ENCODE measurements at places on chromosomes 3 and 15.

- no peak for DNase-seq
These were observed 5.1 kb upstream of the CCR1 start for GRCh38 chr3:46213201-46213600.

GRCh38 chr15:65937054-65937453, 67.8 kb downstream of the RAB11A start:
- DNase-seq, result no peak

- DNase-seq, result no peak
These were observed 89.7 kb upstream of the FGF12 start for GRCh38 chr3:192817053-192817452.

DNA sequence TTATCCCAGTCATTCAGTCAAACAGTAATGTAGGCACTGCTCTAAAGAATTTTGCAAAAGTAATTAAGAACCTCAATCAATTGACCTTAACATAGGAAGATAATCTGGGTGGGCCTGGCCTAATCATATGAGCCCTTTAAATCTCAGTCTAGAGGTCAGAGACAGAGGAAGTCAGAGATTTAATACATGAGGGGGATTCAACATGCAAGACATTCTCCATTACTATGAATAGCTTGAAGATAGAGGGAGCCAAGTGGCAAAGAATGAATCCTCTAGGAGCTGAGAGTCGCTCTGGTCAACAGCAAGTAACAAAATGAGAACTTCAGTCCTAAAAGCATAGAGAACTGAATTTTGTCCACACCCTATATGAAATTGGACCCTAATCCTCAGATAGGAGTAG, 39.0 kb upstream of the MBNL1 start:
- DNase-seq, result no peak

DNA sequence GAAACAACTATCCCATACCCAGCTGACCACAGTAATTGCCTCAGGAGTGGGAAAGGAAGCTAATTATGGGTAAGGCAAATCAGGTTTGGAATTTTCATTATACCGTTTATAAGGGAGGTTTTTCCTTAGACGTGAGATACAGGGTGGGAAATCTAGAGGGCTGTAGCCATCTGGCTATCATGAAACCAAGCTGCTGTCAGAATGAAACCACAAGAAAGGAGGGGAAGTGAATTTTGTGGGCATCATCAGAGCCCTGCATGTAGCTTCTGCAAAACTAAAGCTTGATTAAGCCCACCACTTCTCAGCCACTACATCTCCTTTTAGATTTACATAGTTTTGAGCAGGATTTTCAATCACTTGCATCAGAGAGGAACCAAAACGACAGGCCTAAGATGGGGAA, 893.5 kb downstream of the TUSC7 start:
- DNase-seq, result no peak

GRCh38 chr15:57728436-57728835, 21.9 kb downstream of the POLR2M start:
- no peak for DNase-seq

- DNase-seq, result no peak
These were observed 121.4 kb upstream of the RARB start for GRCh38 chr3:25306705-25307104.

DNA sequence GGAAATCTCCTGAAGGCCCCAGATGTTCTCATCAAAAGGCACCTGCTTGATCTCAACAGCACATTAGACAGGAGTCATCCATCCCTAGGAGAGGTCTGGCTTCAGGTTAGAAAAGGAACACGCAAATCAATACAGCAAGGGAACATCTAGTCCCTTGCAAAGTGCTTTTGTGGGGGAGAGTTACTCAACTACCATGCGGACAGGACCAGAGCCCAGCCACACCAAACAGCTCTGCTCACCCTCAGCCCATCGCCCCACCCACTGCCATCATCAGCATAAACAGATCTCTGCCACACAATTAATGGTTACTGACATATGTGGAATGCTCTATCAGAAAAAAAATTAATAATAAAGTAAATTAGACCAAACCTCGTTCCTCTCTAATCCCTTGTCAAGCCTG, 85.6 kb downstream of the MYLK start:
- no peak for DNase-seq

- no peak for DNase-seq
These were observed 61.6 kb upstream of the EIF1B start for GRCh38 chr3:40247714-40248454.

- DNase-seq, result no peak
These were observed 83.8 kb downstream of the CLASP2 start for GRCh38 chr3:33634262-33634661.

- no peak for DNase-seq
These were observed 224.8 kb upstream of the BHLHE40 start for GRCh38 chr3:4754180-4755086.

- DNase-seq, result no peak
These were observed 411 bp upstream of the C3orf70 start for GRCh38 chr3:185153171-185153771.

- DNase-seq, result no peak
These were observed 200.5 kb downstream of the THRB start for GRCh38 chr3:24294150-24294549.

- no peak for DNase-seq
These were observed 13.5 kb downstream of the PTPN23 start for GRCh38 chr3:47394140-47394870.

- no peak for DNase-seq
These were observed 33.8 kb downstream of the FMN1 start for GRCh38 chr15:33160581-33161165.

DNA sequence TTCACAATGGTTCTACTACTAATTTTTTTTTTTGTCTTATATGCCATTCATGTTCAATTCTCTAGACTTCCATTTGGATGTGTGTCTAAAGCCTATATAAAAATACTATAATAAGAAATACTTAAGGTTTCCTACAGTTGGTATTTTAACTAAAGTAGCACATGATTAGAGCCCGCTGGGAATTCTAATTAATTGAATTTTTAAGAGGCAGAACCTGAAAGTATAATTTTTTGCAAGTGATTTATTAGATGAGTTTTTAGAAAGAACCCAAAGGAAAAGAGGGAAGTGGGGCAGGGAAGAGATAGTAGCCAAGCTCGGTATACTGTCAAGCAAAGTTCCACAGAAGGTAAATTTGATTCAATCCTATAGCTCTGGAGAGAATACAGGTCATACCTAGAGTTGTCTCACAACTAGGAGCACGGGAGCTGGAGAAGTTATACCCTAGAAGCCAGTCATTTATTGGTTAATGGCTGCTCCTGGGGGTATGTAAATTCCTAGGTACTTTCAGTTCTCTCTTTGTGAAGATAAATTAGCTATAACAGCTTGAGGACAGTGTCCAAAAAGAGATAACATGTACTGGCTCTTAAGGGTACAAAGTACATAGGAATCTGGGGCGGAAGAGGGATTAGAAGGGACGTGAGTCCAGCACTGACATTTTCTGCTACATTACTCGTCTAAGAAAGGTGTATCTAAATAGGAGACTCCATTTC, 225.6 kb downstream of the CNTN6 start:
- no peak for DNase-seq

DNA sequence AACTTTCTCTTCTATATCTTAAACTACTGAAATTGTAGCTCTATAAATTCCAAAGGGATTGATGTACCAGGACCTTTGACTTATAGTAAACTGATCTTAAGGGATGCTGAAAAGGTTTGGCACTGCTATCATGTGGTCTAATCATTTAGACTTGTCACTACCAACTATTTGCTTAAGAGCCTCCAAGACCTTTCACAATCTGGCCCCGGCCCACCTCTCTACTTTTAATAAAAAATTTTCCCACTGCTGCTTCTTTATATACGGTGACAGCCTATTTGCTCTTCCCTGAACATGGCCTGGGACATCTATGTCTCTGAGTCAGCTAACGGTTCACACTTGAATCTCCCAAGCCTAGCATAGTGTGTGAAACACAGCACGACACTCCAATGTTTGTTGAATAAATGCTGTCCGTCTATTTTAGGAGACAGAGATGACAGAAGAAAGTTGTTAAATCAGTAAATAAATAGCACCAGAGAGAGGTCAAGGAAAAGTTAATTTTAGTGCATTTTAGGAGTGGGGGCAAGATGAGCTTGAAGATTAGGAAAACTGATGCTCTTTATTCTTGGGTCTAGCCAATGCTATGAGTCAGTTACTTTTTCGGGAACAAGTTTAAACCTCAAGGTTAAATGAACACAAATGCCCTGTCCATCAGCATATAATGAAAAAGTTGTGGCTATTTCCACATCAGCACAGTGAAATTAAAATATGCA, 212.9 kb downstream of the TIGIT start:
- no peak for DNase-seq

DNA sequence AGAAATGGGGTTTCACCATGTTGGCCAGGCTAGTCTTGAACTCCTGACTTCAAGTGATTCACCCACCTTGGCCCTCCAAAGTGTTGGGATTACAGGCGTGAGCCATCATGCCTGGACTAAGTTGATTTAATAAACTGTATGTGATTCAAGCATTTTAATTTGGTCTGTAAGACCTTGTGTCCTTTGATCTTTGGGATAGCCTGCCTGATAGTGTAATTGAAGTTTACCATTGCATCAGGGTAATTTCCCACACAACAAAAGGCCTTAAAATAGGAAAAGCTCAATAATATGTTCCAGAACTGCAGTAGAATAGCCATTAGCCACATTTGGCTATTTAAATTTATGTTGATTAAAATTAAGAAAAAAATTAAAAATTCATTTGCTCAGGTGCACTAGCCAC, 25.2 kb upstream of the DENND6A start:
- DNase-seq, result no peak

- DNase-seq, result no peak
These were observed 39.4 kb upstream of the SNRK start for GRCh38 chr3:43246976-43247375.

GRCh38 chr15:86312486-86312885, 232.8 kb downstream of the AGBL1 start:
- DNase-seq, result no peak

- no peak for DNase-seq
These were observed 260.5 kb downstream of the C3orf38 start for GRCh38 chr3:88410259-88410658.

DNA sequence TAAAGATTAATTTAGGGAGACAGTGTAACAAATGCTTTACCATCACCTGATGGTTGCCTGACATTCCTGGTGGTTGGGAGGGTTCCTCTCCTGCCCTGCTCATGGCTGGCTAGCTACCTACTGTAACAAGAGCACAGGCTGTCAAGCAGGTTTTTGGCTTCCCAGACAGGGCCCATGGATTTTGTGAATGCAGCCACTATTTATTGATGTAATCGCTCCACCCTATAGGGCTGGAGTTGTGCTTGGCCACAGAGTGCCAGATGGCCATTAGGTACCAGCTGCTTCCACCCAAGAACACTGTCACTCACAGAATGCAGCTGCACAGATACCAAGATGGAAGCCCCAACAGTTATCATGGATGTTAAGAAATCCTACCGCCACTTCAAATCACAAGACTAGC, 31.0 kb upstream of the KLHL25 start:
- peak; percentile 3 for DNase-seq

Measured in NCI-H510A treated with DMSO at 0.1 percent for 48 hours (cell line).